NCI-H1105 (cell line): ENCODE measurements at places on chromosomes 3 and 15.

- DNase-seq: no peak
These were observed 205.5 kb downstream of the STAG1 start for GRCh38 chr3:136546720-136547119.

DNA sequence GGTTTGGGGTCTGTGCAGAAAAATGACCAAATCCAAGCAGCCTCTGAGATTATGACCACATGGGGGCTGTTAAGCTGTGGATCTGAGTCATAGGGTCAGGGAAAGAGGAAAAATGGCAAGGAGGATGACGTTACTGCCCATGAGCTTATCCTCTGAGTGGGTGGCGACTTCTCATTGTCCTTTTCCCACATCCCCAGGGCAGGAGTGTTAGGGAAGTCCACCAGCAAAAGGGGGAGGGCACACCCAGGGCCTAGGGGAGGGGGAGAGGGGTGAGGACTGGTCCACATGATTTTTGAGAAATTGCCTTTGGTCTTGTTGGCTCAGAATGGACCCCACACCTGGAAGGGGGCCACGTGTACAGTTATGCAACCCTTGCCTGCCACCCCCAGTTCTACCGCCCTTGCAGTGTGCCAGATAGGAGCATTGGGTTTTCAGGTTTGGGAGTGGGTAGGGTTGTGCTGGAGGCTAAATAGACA lies 2.6 kb downstream of the CD276 start:
- no peak for DNase-seq

DNA sequence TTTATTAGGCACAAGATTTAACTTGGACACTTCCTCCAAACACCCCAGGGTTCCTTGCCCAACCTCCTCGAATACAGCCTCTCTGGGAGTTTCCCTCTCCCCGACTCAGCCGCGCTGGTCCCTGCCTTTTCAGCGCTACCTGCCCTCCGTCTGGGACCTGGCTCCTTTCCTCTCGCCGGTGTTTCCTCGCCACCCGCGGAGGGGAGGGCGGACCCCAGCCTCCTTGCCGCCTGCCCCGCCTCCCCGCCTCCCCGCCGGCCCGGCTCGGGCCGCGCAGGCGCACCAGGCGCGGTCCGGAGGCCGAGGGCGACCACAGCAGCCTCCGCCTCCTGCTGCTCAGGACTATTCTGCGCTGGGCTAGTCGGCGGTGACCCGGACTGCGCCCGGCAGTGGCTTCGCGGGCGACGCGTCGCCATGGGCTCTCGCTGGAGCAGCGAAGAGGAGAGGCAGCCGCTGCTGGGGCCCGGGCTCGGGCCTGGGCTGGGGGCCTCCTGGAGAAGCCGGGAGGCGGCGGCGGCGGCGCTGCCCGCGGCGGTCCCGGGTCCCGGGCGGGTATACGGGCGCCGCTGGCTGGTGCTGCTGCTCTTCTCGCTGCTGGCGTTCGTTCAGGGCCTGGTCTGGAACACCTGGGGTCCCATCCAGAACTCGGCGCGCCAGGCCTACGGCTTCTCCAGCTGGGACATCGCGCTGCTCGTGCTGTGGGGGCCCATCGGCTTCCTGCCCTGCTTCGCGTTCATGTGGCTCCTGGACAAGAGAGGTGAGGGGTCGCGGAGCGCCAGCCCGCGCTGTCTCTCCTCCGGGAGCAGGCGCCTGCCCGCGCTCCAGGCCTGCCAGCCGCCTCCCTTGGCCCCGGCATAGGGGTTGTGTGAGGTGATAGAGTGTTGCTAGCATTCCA lies at the start of gene SLC49A4:
Gene SLC49A4 (plus strand): TSS at position 291 of the 895 bp plus-strand sequence. CDS start 124 bp downstream, at position 415.
- no peak for DNase-seq

DNA sequence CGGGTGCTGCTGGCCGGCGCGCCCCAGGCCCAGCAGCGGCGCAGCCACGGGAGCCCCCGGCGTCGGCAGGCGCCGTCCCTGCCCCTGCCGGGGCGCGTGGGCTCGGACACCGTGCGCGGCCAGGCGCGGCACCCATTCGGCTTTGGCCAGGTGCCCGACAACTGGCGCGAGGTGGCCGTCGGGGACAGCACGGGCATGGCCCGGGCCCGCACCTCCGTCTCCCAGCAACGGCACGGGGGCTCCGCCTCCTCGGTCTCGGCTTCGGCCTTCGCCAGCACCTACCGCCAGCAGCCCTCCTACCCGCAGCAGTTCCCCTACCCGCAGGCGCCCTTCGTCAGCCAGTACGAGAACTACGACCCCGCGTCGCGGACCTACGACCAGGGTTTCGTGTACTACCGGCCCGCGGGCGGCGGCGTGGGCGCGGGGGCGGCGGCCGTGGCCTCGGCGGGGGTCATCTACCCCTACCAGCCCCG lies 777 bp downstream of the LOXL1 start:
- peak; percentile 10 for DNase-seq

DNA sequence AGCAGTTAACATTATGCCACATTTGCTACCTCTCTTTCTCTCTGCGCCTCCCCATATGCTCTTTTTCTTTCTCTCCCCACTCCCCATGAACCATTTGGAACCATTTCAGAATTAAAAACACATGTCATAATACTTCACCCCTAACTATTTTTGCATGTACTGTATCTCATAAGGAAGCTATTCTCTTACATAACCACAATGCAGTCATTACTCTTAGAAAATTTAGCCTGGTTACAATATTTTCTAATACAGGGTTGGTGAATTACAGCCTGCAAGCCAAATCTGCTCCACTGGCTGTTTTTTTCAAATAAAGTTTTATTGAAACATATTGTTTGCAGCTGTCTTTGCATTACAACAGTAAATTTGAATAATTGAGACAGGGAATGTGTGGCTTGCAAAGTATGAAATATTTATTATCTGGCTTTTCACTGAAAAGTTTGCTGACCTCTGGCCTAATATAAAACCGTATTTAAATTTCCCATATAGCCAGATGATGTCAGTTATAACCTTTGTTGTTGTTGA lies 62.8 kb downstream of the SGO1 start:
- DNase-seq: no peak

DNA sequence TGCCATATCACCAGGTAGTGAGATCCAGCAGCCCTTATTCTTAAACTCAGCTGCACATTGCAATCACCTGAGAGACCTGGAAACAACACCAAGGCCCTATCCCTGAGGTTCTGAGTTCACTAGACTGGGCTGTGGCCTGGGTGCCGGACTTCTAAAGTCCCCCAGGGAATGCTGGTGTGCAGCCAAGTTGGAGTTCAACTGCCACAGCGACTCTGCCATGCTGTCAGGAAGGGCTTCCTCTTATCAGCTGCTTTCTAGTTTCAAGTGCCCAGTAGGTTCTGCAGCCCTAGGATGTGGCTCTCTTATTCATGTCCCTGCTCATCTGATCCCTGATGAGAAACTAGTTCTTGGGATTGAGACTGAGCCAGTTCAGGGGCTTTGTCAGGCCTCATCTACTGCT lies 47.8 kb downstream of the ACAA1 start:
- DNase-seq: no peak

GRCh38 chr15:31887246-31887645 lies 143.1 kb upstream of the CHRNA7 start:
- no peak for DNase-seq

DNA sequence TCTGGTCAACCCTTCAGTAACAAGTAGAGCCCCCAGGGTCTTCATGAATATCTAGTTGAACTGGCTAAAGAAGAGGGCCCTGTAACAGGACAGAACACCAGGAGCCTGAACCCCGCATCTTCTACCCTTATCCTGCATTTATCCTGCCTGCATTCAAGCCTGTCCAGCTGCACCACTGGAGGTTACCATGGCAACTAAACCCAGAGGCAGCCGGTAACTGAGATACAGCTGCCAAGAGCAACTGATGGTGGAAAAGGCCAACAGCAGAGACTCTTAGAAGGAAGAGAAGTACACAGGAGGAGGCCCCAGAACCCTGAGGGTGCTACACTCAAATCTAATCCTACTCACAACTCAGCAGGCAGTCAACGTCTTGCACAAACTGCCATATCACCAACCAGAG lies 3.7 kb upstream of the PRKAR2A start:
- peak; percentile 42 for DNase-seq

DNA sequence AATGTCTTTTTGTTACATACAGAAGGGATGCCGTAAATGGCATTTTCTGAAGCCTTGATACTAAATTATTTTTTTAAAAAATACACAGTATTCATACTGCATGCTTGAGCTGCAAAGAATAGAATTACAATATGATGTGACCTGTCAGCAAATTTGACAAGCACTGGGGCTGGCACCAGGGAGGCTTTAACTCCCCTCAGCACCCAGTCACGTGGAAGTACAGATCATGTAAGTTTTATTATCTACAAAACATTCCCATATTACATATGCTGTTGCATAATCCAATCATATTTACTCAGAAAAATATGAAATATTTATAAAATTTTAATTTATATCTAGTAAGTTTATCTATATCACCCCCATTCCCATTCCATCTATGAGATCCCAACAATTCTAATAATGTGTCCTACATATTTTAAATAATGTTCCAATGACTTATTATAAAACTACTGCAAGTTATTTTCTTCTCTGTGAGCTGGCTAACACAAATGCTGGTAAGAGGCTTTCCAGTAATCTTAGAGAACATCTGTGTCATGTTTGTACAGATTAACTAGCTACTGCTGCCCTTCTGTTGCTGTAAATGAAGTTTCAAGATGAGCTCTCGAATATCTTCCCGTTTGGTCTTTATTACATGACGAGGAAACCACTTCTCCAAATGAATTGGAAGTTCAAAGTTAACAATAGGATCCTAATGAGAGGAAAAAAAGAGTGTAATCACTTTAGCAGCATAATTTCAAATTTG lies 5.2 kb upstream of the IMPG2 start:
- no peak for DNase-seq

- no peak for DNase-seq
These were observed 48.2 kb downstream of the ATR start for GRCh38 chr3:142530296-142530695.

- no peak for DNase-seq
These were observed 56.9 kb downstream of the CD200R1L start for GRCh38 chr3:112789787-112790186.
